ENCODE measurements at places on chromosomes 12 and 14.

GRCh38 chr14:98341211-98341610 lies 930.8 kb downstream of the BCL11B start:
- no peak for DNase-seq

DNA sequence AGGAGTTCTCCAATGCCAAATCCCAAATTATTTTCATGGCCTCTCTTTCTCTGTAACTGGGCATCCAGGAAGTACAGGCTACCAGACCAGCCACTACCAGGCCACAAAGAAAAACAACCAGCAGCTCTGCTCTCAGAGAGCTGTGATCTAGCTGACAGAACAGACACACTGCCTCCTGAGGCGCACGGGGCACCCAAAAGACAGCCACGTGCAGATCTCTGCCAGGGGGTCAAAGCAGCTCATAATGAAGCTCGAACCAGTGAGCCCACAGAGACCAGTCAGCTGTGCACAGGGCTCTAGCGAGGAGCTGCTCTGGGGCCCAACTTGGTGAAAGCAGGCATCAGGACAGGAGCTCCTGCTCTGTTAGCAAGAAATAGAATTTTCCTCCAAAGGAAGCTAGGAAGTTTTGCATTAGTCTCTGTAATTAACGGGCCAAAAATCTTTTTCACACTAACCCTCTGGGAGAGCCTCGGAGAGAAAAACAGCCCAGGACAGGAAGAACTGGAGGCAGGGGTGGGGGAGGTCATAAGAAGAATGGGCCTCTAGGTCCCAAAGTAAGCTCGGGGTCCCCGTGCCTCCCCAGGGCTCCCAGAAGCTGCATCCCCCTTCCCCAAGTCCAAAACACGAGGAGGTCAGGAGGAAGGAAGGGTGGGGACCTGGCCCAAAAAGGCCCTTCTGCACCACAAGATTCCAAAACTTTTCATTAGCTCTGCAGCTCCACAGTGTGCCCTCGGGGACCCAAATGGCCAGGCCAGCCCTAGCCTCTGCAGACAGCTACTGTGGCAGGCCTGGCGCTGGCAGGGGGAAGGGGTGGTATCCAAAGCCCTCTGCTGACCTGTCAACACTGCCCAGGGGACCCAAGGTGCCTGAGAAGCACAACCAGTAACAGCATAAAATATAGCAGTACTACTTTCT lies 30.2 kb downstream of the ACTN1 start:
- no peak for DNase-seq

- no peak for DNase-seq
These were observed 207.1 kb downstream of the PIK3C2G start for GRCh38 chr12:18468246-18469075.

DNA sequence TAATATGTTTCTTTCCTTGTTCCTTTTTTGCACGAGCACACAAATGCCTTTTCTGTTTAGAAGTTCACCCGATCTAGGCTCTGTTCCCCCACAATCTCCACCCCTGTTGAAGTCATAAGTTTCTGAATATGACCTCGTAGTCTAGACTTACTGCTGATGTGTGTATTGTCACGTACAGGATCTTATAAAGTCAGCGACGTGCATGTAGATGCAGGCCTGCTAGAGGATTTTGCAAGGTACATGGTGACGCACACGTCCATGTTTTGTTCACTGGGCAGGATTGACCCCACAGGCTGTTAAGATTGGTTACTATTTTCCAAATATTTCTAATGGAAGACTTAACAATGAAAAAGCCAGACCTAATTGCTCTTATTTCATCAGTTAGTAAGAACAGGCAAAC lies 46.2 kb upstream of the CCDC91 start:
- DNase-seq = no peak

DNA sequence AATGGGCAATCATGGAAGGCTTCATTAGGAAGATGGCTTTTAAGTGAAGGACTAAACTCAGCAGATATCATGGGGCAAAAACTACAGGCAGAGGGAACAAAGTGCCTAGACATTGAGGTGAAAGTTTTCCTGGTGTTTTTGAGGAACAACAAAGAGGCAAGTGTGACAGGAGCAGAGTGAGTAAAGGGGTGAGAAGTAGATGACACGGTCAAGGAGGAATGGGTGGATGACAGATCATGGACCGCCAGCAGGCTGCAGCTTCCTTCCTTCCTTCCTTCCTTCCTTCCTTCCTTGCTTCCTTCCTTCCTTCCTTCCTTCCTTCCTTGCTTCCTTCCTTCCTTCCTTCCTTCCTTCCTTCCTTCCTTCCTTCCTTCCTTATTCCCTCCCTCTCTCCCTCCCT lies 108.3 kb downstream of the TRHDE start:
- no peak for DNase-seq

DNA sequence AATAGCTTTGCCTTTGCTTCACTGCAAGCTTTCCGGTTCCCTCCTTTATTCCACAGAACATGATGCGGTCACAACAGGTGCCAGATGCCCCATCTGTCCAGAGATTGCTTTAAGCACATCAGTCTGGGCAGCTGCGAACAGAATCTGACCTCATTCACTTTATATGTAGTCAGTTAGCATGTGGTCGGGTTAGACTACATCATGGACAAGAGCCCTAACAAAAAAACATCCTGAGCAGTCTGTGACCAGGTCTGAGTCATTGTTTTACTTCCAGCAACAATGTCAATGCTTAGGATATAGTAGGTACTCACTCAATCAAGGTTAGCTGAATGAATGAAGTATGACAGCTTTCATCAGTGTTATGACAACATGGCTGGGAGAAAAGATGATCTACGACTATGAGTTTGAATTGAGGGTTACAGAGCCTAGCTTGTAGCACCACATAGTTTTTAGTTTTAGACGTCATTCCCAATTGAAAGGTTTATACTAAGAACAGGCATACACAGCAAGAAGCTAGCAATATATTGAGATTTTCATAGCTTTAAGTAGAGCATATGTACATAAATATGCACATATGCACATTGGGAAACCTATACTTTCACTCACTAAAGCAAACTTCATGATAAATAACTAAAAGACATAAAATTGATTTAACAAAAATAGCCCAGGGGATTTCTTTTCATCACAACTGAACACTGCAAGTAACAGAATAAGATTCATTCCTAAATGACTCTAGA lies 64.2 kb upstream of the TMCC3 start:
- no peak for DNase-seq

DNA sequence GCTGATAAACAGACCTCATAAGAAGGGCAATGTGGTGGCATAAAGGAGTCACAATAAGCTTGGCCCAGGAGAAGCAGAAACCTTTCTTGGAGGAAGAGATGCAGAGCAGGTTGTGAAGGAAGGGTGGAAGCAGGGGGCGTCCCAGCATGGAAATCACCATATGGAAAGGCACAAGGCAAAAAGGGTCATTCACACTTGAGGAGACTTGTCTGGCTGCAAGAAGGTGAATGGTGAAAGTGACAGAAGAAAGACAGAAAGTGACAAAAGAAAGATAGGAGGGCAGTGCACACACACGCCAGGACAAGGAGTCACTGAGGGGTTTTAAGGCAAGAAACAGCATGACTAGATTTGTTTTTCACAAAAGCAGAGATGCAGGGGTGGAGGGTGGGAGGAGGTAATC lies 38.3 kb downstream of the GALNT4 start:
- no peak for DNase-seq

DNA sequence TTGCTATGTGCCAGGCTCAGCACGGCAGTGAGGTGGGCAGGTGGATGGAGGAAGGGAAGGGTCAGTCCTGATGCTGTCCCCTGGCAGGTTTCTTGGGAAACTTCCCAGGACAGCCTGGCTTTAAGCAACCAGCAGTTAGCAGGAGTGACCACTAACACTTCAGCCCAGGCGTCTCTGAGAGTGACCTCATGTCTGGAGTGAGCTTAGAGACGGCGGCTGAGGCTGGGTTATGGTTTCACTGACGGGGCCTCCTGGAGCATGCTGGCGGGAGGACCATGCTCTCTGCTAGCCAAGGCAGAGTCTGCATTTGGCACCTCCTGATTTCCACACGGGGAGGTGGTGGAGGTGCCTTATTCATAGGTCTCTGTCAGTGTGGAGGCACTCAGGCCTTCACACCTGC lies 2.5 kb downstream of the HHIPL1 start:
- no peak for DNase-seq
